ENCODE measurements at places on chromosomes 12 and 14.

DNA sequence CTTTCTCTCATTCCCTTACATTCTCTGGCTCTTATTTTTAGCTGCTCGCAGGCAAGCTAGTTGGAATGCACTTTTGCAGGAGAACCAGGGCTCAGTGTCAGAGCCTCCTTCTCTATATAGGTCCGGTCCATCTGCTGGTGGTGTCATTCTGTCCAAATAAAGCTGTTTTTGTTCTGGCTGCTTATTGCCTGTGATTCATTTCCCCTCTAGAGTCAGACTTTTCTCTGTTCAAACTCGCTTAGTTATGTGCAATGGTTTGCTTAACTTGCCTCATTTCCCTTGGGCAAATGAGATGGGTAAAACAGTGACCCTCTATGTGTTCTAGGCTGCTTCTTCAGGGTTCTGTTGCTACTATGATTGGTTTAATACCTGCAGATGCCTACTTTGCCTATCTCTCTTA lies 2.9 kb downstream of the SMARCD1 start:
- DNase-seq = peak; percentile 23

GRCh38 chr12:130194154-130194553 lies 31.9 kb downstream of the FZD10 start:
- DNase-seq = no peak

DNA sequence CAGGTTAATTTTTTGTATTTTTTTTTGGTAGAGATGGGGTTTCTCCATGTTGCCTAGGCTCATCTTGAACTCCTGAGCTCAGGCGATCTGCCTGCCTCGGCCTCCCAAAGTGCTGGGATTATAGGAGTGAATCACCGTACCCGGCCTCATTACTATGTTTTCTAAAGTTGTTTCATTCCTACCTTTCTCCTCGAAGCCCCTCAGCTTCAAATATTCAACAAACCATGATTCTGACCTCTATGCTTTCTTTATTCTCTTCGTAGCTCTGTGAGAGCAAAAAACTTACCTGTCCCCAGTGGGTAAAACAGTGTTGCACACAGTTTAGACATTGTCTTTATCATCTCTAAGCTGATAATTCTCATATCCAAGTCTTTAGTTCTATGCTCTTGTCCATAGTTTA lies 26.2 kb upstream of the MDM2 start:
- DNase-seq = no peak

- DNase-seq = no peak
These were observed 282.3 kb downstream of the CACNA1C start for GRCh38 chr12:2335109-2335508.

DNA sequence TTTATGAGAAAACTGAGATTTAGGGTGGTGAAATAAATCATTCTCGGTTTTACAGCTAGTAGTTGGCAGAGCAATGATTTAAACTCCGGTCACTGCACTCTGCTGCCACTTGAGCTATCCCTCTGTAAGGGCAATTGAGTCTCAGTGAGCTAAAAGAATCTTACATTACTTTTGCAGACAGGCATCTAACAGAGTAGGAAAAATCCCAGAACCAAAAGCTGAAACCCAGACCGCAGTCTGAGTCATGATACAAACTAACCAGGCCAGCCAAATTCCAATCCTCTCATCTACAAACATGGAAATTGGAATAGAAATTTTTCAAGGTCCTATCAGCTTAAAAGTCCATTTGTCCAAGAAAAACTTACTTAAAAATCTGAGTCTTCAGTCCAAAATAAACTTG lies 73.7 kb downstream of the ANKS1B start:
- DNase-seq = no peak

DNA sequence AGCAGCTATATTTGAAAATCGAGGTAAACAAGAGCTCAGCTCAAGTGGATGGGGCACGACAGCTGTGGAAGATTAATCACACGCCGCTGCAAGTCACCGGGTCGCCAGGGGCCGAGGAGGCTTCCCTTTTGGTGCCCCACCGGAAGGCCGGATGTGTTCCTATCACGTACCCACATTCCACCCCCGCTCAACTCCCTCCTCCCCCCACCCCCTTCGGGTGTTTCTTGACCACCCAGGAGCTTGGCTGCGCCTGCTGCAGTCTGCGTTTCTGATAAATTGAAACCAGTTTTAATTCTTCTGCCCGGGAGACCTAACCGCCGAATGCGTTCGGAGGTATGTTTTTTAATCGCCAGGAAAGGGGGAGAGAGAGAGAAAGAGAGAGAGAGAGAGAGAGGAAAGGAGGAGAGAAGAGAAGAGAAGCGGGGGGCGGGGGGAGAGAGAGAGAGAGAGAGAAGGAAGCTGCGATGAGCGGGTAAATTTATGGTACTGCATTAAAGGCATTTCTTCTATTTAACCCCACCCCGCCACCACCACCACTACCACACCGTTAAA lies 1.8 kb downstream of the SLC8A3 start:
- peak; percentile 6 for DNase-seq

Measured in activated CD4-positive, alpha-beta T cell treated with anti-CD3 and anti-CD28 coated beads, Interleukin-2, Interleukin-6, amounts not matched to agents 100 ng/mL and 50 ng/mL, durations not matched to agents 16 hours and 8 hours (primary cell).